ENCODE measurements at places on chromosomes 1 and 21. TPM values are rescaled to one million over a fixed set of nuclear protein-coding genes. Genes with fewer than 3 reads are reported as not detected.

PLA2G4A gene
- polyA plus RNA-seq = 3.2 TPM

ATP6V1G3 gene
- not detected for polyA plus RNA-seq

NEK2 gene
- polyA plus RNA-seq = 4.3 TPM

EPHB2 gene
- polyA plus RNA-seq = 15.7 TPM

SPRR2E gene
- not detected for polyA plus RNA-seq

TRIM58 gene
- polyA plus RNA-seq = 3.1 TPM

DHDDS gene
- 19.8 TPM for polyA plus RNA-seq

IGSF9 gene
- 0.28 TPM for polyA plus RNA-seq

ERICH3 gene
- polyA plus RNA-seq = not detected

ICOSLG gene
- 6.3 TPM for polyA plus RNA-seq

DNA sequence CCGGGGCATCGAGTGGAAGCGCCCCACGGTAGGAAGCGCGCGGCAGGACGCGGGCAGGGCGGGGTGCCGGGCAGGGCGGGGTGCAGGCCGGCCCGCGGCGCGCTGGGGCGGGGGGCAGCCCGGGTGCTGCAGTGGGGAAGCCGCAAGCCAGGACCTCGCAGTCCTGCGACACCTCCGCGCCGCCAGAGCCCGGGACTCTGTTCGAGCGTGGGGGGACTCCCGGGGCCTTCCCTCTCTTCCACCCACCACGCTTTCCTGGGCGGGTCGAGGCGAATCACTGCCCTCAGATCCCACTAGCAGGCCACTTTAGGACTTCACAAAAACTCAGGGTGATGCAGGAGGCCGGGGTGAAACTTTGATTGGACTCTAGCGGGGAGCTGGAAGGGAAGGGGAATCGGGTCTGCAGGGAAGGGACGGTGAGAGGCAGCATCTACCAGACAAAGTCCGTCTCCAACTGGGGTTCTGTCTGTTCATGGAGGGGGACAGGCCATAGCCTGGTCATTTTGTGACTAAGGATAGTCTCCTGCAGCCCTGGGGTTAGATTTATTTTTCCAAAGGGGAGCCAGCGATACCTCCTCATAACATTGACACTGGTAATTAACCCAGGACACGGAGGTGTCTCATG, 623 bp downstream of the CAPN2 start:
- DNase-seq = no peak

GRCh38 chr1:47701741-47702515, 264.1 kb downstream of the FOXD2 start:
- DNase-seq = no peak

GRCh38 chr1:94539496-94539895, 2.1 kb downstream of the F3 start:
- DNase-seq = no peak

- no peak for DNase-seq
Observed at GRCh38 chr1:243399561-243400155, 143.8 kb downstream of the SDCCAG8 start.

GRCh38 chr1:165371588-165372225, 15.2 kb upstream of the LMX1A start:
- no peak for DNase-seq

DNA sequence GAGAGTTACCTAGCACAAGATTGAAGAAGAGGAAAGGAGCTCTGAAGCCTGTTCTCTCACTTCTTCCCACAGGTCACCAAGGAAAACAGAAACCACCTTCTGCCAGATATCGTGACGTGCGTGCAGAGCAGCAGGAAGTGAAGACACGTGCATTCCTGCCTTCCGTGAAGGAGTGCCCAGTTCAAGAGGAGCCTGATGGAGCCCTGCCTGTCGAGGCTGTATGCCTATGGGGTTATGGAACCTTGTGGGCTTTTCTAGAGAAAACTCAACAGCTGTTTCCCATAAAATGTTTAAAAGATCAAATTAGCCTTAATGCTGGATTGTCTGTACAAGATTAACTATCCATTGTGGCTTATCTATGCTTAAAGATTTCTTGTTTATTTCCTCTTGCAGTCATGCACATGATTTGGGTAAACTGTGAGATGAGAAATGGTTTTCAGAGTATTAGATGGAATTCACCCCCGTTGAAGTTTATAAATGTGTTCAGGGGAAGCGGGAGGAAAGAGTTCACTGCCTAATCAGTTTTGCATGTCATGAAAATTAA, 27.8 kb downstream of the NTPCR start:
- no peak for DNase-seq

Data from forelimb muscle (tissue), 1 donor.